ENCODE measurements at places on chromosomes 7 and 10. TPM values are rescaled to one million over a fixed set of nuclear protein-coding genes. Genes with fewer than 3 reads are reported as not detected.

GHRHR gene
- total RNA-seq: not detected

GRCh38 chr10:50605269-50605950 is 18.3 kb downstream of the SGMS1 start:
- DNase-seq: no peak

DNA sequence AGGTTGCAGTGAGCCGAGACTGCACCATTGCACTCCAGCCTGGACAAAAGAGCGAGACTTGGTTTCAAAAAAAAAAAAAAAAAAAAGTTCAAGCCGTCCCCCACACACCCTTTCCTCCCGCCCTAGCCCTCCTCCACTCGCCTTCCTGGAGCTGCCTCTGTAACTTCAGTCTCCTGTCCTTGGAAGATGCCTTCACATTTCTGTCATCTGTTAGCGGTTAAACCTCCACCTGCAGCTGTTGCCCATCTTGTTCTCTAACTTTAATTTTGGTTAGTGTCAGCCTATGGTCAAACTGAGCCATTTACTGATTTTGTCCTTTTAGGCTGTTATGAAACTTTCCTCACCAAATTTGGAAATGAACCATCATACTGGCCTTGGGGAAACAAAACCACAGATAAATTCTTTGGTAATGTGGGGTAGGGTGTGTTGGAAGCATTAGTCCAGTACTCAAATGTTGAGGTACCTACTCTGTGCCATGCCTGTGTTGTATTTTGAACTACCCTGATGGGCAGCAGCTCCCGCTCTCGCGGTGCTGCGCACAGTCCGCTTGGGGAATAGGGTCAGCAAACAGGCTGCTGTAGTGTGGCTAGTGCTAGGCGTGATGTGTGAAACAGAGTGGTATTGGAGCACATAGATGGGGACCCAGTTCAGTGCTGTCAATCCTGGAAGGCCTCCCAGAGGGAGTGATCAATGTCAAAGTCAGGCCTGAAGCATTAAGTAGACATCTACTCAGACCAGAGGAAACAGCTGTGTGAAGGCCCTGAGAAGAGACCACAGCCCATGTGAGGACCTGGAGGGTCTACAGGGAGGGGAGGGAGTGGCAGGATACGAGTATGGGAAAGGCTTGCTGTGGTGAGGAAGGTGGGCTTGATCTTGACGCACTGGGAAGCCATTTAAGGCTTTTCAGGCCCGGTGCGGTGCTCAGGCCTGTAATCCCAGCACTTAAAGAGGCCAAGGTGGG is 26.9 kb downstream of the SFXN4 start:
- no peak for DNase-seq

SSBP1 gene
- total RNA-seq: 148 TPM

DNA sequence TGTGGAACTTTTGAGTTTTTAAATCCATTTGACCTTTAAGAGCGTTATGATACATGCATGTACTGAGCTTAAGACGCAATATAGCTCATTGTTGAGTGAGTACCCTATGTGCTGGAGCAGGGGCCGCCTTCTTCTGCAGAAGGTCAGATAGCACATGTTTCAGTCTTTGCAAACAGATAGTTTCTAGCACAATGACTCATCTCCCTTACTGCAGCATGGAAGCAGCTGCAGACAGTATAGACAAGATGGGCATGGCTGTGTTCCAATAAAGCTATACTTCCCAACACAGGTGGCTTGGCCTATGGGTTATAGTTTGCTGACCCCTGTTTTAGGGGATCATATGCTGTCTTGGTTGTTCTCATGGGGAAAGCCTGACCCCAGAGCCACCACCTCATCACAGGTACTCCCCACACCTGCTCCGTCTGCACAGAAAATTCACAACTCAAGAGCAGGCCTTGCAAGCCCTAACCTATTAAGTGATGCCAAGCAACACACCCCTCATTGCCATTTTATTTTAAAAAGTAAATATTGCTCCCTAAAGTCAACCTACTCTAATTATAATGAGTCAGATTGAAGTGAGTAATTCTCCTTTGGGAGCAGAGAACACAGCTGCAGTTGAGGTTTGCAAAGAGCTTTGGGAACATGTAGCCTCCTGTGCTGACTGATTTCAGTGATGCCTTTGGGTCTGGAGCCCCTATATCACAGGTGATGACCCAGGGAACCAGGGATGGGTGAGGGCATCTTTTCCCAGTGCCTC is 330.1 kb downstream of the PAXIP1 start:
- DNase-seq: no peak

GRCh38 chr10:61321041-61321857 is 131.9 kb downstream of the TMEM26 start:
- DNase-seq: no peak

- DNase-seq: no peak
These were observed 169.1 kb downstream of the BMPER start for GRCh38 chr7:34074421-34074820.

DNA sequence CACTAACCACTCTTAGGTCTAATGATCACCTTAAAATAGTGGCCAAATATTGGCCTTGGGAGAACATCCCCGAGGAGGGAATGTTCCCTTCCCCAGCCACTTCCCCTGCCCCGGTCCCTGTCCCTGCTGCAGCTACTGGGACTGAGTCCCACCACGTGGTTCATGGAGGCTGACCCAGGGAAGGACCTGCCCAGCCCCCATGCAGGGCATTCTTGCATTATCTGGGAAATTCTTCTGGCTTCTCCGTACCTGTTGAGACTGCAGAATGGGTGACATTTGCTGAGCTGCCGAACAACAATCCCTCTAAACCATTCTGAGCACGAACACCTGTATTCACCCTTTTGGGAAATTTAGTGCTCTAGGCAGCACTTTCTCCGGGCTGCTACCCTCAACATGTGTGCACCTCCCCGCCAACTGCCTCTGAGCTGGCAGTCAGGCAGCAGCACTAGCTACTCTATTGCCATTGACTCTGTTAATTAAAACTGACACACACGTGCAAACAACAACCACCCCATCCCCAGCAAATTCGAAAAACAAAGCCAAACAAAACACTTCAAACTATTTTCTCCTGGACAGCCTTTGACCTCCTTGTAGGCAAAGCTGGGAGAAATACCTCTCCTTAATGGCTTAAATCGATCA is 567.4 kb upstream of the MKI67 start:
- no peak for DNase-seq

MYL10 gene
- total RNA-seq: not detected

All from naive thymus-derived CD4-positive, alpha-beta T cell (primary cell).